ENCODE measurements at places on chromosomes 3 and 15.
A peak's percentile ranks its signal among the peaks of the same experiment; 100 is the strongest.

DNA sequence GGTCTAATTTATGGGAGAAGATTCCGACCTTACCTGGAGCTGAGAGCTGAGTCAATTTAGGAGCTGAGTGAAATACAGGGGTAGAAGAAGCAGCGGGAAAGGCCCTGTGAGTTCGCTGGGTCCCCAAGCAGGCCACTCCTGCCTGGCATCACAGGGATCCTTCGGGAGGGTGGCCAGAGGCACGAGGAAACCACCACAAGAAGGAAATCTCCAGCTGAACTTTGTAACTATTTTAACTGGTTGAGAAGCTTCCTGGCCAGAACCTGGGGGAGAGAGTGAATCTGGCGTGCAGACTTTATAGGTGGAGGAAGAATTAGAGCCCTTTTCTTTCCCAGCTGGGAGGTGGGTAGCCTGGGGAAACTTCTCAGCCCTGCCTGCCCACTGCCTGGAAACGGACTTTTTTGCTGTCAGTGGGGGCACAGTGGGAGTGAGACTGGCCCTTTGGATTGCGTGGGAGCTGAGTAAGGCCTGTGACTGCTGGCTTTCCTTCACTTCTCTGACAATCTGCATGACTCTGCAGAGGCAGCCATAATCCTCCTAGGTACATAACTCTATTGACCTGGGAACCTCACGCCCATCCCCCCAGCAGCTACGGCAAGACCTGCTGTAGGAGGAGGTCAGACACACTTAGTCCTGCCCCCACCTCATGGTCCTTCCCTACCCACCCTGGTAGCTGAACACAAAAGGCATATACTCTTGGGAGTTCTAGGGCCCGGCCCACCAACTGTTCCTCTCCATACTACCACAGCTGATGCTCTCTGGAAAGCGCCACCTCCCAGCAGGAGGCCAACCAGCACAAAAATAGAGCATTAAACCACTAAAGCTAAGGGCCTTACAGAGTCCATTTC, 340.7 kb downstream of the CNTN3 start:
- DNase-seq, result no peak

DNA sequence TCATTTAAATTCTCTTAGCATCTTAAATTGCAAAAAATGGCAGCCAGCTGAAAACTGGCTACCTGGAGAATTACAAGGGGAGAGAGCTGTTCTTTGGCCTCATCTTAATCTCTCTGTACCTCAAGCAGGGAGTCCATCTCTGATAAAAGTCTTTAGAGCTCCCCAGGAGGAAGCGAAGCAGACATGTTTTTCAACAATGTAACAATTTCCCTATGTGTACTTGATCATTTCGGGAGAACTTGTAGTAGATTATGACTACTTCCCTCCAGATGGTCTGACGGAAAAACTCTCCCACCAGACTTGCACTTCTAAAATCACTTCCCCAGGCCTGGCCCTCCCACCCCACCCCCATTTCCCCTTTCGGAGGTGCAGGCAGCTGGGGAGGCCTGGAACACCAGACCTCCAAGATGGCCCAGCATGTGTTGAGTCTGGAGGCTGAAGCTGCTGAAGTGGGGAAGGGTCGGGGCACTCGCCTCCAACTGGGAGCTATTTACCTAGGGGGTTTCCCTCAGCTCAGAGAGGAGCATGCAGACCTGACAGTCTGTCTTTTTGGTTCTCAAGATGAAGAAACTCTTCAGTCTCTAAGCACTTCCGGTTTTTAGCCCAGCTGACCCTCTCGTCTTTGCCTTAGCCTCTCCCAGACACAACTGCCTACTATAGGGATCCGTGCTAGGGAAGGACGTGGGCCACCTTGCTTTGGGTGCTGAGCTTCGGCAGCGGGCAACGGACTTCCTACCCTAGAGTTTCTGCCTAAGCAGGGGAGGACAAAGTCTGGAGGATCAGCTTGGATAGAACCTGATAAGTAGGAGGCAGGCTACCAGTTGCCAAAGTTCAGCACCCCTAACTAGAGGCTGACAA, 164.0 kb upstream of the TBL1XR1 start:
- no peak for DNase-seq

DNA sequence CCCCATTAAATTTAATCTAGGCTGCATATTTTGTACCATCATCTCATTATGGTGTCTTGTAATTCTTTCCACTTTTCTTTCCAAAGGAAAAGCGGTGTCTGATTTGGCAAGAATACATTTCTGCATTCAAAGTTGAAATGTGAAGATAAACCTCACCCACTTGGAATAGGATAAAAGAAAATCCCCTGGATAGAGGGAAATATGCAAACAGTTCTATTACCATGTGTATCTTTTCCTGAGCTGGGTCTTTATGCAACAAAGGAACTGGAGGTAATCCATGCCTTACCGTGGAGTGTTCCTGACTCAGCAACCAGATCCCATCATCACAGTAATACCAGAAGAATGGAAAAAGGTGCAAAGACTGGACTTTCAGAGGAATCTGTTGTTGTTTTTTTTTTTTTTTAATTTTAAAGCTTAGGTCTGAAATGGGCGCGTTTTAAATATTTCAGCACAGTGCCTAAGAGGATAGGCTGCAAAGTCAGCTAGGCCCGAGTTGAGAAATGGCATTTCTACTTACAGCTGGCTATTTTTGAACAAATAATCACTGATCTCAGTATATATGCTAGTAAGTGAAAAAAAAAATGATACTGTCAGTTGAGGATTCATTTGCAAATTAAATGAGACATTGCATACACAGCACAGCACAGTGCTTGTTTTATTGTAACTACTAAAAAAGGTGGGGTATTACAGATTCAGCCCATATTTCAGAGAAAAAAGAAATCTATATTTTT, 55.5 kb upstream of the ADAMTS9 start:
- no peak for DNase-seq

DNA sequence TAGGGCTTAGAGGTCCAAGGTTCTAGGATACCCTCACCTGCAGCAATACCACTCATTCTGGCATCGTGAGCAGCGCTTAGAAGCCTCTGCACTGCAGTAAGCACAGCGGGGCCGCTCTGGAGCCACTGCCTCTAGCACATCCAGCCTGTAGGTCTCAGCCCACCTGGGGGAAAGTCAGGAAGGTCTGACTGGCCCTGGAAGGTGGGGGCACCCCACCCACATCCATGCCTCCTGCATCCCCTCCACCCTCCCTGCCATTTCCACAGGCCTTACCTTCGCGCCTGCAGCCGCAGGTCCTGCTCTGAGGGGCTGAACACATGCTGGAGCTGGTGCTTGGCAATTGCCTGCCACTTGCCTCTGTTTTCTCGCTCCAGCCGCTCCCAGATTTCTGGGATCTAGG, 901 bp upstream of the RASSF1 start:
- DNase-seq, result no peak

DNA sequence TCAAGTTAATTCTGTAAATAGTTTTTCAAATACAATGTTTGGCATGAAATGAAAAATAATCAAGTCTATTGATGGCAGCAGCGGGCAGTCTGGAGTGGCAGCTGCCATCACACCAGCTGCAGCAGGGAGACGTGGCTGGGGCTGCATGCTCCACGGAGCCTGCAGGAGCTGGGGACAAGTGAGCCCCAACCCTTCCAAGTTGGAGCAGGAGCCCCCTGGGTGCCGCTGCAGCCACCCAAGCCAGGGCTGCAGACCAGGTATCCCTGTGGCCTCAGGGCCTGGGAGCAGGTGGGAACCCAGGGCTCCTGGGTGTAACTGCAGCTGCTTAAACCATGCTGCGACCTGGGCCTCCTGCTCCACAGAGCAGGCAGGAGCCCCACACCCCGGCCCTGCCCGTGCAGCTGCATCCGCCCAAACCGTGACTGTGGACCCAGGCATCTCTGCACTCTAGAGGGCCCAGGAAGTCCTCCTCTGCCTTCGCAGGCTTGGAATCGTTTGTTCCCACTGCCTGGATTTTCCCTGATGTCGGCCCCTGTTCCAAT, 257.4 kb downstream of the PLOD2 start:
- no peak for DNase-seq

DNA sequence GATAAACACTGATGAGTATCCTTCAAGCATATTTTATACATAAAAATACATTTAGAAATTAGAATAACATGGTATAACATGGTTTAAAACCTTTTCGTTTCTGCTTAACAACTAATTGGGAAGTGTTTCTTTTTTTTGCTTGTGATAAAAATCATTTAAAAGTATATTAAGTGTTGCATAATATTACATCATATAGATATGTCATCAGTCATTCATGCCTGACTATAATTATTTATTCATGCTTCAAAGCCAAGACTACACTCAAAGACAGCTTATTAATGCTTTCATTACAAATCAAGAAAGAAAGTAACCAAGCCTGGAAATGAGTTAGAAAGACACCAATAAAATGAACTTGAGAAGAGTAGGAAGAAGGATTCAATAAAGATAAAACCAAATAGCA, 136.6 kb upstream of the TP63 start:
- peak; percentile 54 for DNase-seq

GRCh38 chr3:65575376-65575840, 463.3 kb downstream of the MAGI1 start:
- DNase-seq, result peak; percentile 99

DNA sequence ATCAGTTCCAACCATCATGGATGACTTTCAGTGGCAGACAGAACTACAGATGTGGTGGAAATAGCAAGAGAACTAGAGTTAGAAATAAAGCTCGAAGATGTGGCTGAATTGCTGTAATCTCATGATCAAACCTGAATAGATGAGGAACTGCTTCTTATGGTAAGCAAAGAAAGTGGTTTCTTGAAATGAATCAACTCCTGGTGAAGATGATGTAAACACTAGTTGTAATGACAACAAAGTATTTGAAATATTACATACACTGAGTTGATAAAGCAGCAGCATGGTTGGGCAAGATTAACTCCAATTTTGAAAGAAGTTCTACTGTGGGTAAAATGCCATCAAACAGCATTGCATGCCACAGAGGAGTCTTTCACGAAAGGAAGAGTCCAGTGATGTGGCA, 131.7 kb upstream of the FAM3D start:
- no peak for DNase-seq

GRCh38 chr3:14678015-14678503, 3.1 kb downstream of the C3orf20 start:
- DNase-seq, result no peak

DNA sequence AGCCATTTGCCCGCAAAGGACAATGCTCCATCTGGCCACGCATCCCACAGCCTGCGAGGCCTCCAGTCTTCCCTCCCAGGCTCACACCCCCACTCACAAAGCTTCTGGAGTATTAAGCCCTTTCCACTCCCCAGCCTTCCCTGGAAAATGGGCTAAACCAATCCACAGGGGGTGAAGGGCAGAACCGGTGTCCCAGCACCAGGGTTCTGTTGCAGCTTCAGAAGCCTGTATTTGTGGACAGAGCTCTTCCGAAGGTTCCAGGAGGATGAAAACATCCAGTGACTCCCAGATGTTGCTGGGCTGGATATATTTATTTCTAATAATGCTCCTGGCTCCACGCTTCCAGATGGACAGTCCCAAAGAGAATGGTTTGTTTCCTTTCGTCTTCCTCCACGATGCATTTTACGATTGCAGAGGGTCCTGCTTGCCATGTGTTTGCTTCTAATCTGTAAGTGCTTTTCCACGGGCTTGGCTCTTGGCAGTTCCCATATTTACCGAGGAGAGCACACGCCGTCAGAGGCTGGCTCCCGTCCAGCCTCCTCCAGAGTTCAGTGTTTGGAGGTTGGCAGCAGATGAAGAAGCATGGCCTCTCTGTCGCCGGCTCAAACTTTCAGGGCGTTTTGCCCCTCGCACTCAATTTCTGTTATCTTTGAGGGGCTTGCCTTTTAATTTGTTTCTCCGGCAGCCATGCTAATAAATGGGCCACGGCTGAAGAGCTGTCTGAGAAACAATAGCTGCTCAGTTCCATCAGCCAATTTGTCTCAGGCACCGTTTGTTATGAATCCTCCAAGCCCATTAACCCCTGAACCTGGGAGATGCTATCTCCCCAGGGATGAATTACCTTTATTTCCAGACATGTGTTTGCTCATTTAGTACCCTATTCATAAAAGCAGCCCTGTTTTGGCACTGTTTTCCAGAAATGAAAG, 367.9 kb upstream of the PROK2 start:
- peak; percentile 34 for DNase-seq

DNA sequence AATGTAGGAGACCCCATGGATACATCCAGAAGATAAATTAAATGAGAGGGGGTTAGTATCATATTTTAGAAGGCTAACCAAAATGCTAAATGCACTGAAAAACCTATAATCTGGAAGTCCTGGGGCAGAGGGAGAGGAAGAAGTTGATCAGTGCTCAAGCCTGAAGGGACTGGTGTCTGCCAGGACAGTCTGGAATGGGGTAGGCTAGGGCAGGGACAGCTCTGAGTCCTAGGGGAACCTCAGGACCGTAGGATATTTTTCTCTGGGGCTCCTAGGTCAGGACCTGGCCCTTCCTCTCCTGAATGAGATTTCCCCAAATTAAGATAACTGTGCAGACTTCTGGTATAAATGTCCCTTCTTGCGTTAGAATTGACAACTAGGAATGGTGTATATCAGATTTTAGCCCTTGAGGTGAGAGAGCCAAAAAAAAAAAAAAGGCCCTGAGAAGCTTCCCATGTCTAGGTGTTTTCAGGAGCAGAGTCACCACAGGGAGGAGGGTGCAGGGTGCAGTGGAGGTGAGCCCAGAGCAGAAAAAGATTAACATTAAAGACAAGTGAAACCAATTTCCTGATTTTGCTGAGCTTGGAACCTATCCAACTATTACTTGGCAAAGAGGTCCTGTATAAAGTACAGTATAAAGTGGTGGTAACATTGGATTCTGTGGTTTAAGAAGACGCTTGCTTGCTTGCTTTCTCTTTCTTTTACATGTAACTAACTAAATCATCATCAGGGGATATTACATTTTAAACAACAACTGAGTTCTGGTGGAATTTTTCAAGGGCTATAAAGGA, 63.5 kb downstream of the HACD2 start:
- no peak for DNase-seq

DNA sequence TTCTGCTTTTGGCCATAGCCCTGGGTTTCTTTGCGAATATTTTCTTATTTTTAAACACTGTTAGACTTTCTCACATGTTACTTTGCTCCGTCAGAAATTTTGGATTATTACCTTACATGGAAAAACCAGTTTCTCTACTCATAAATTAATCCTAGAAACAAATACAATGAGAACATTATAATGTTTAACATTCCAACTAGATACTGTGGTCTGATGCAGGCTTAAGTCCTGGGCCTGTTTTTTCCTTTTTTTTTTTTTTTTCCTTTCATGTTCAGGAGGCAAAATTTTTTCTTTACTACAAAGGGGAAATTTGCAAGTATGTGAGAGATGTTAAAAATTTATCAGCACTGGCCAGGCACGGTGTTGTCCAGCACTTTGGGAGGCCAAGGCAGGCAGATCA, 28.9 kb downstream of the POPDC2 start:
- no peak for DNase-seq

- DNase-seq, result no peak
These were observed 150.8 kb downstream of the TMEM108 start for GRCh38 chr3:133188996-133189395.
